ENCODE measurements at places on chromosomes 12 and 14.
A peak's percentile ranks its signal among the peaks of the same experiment; 100 is the strongest.

DNA sequence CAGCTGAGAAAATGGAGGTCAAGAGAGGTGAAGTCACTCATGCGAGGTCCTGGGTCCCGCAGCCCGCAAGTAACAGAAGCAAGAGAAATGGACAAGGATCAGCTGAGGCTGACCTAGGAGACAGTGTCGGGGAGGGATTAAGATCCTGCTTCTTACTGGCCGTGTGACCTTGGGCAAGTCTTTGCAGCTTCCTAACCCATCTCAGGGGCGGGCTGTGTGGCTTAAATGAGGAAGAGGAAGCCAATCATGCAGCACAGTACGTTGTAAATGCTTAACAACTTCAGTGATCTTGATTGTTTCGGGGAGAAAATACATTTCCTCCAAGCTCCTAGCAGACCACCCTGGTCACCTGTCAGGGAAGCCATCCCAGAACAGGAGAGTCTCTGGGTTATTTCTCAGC, 7.1 kb upstream of the PGF start:
- no peak for DNase-seq

DNA sequence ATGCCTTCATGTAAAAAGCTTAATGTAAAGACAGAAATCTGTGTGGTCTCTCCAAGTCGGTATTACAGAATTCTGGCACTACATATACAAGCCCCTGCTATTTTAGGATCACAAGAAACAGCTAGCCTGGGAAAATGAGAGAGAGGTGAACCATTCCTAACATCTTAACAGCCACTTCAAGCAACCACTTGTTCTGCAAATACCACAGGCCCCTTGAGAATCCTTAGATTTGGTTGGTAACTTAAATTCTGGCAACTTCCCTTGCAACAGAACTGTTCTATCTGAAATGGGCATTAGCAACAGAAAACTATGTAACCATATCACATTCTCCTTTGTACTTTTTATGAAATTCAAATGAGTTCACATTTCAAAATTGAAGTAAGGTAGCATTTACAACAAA, 68.5 kb downstream of the SPPL3 start:
- DNase-seq, result peak; percentile 20

GRCh38 chr12:68984796-68985573, 52.0 kb upstream of the CPM start:
- DNase-seq, result no peak

DNA sequence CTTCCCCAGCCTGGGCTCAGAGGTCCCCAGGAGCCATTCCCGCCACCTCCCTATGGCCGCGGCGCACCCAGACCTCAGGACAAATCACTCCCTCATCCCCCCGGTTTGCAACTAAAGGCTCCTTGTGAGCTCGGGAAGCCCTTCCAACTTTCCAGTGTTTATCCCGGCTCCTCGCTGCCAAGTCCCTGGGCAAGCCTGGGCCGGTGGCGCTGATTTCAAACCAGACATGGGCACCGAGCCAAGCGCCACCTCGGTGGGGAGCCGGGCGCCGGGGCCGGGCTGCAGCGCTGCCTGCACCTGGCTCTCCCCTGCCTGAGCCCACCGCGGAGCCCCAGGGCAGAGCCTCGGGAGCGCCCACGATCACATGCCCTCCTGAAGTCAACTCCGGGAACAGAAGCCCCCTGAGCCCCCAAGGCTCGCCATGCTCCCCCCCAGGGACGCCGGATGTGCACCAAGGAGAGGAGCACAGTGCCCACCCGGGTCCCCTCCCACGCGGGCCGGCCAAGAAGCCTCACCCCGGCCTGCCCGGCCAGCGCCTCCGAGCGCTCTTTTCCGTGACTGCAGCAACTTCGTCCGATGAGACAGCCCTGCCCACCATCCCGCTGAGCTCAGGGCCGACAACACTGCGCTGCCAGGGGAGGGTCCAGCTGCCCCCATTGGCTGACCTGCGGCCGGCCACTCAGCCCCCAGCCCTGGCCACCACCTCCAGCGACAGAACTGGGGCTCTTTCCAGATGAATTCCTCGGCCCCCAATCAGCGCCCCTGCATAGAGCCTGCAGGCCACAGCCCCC, 50.0 kb downstream of the NCOR2 start:
- no peak for DNase-seq

- DNase-seq, result no peak
These were observed 195.1 kb upstream of the CAND1 start for GRCh38 chr12:67074072-67074471.

DNA sequence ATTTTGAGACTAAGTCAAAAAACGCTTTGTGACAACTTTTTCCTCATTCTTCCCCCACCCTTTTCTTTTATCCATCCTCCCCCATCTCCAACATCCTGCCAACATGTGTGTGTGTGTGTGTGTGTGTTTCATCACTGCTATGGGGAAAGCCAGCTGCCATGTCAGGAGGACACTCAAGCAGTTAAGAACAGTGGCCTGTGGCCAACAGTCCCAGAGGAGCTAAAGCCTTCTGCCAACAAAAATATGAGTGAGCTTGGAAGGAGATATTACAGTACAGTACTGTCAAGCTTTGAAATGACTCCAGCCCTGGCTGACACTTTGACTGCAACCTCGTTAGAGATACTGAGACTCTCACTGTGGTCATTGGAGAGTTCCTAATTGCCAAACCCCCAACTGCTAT, 5.0 kb upstream of the CSRP2 start:
- DNase-seq, result no peak

- DNase-seq, result no peak
These were observed 111.7 kb downstream of the DNAI7 start for GRCh38 chr12:25083211-25083610.

DNA sequence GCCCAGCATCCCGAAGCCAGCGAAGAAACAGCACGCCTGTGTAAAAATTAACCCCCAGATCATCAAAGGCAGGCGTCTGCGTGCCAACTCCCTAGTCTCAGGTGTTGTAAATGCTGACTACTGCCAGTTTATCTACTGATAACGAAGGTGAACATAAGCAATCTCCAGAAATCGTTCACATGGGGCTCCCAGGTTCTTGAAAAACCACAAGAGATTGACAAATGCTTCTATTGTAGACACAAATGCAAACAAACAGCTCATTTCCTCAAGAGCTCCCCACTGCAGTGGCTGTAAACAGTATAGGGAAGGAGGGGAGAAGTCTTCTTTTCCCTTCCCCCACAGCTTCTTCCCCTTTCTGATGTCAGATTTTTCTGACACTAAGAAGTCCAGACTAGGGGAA, 5.3 kb upstream of the PLEKHG3 start:
- no peak for DNase-seq

GRCh38 chr12:71872972-71873371, 33.4 kb downstream of the TBC1D15 start:
- no peak for DNase-seq

DNA sequence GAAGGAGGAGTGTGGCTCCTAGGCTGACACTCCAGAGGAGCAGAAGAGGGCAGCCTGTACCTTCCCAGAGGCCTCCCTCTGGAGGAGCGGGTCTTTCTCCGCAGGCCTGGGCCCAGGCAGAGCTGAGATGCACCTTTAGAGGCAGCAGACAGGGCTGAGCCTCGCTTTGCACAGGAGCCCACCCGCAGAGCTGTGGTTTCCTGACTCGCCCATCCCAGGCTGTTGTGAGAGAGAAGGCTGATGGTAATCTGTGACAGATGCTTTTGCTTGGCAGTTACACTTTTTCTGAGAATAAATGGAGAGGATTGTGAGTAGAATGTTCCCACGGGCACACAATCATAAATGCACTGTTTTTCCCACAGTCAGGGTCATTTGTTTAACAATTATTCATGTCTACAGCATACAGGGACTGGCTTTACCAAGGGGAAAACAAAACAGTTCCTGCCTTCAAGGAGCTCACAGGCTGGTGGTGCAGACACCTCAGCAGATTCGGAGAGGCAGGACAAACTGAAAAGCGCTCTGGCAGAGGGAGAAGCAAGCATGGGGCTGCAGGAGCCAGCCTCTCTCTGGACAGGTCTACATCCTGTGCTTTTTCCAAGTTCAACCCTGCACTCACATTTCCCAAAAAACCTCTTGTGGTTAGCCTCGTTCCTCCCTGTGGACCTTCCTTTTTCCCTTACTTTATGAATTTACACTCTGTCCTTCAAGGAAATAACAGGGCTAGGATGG, 13.9 kb downstream of the EVL start:
- DNase-seq, result no peak

DNA sequence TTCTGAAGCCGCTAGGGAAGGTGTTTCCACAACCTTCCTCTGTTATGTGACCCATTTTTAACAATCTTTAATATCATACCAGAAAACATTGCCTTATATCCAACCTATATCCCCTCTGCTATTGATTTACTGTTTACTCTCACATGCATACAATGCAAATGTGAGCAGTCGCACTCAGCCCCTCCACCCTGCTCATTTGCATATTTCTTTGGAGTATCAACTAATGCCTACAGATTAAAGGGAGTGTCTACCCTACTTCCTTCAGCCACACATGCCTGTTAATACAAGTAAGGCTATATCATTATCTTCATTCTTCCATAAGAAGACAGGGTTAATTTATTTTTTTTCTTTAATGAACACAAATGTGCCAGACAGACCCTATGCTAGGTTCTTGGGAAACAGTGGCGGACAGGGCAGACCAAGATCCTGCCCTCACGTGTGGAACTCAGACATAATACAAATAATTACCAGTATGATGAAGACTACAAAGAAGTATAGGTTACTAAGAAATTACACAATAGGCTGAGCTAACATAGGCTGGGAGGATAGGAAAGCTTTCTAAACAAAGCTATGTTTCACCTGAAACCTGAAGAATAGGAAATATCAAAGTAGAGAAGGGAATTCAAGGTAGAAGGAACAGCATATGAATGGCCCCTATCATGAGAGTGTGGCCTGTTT, 107.3 kb upstream of the MDM1 start:
- no peak for DNase-seq

DNA sequence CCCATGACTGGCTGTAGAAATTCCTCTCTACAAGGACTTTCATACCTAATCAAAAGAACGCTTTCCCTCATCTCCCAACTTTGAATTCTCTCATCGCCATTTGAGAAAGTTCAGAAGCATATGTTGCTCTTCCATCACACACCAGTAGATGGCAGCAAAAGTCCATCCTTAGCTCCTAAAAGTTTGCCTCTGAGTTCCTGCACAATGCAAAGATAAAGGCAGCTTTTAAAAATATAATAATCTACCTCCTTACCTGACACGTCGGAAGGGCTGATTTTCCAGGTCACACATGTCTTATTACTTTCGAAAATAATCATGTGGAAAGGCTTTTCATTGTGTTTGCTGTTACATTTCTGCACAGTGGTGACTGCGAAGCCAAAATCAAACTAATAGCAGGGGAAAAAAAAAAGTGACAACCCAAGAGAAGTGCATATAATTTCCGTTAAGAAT, 456.7 kb upstream of the SEL1L start:
- DNase-seq, result peak; percentile 22

- no peak for DNase-seq
These were observed 45.0 kb upstream of the ASPG start for GRCh38 chr14:104040539-104040938.

- DNase-seq, result no peak
These were observed 71.0 kb downstream of the DAD1 start for GRCh38 chr14:22518073-22518472.

- DNase-seq, result no peak
These were observed 50.5 kb downstream of the SLC6A12 start for GRCh38 chr12:163406-163986.

GRCh38 chr12:29103539-29103974, 45.5 kb upstream of the FAR2 start:
- DNase-seq, result no peak

- DNase-seq, result peak; percentile 79
These were observed 1.4 kb downstream of the PTHLH start for GRCh38 chr12:27971121-27971489.

DNA sequence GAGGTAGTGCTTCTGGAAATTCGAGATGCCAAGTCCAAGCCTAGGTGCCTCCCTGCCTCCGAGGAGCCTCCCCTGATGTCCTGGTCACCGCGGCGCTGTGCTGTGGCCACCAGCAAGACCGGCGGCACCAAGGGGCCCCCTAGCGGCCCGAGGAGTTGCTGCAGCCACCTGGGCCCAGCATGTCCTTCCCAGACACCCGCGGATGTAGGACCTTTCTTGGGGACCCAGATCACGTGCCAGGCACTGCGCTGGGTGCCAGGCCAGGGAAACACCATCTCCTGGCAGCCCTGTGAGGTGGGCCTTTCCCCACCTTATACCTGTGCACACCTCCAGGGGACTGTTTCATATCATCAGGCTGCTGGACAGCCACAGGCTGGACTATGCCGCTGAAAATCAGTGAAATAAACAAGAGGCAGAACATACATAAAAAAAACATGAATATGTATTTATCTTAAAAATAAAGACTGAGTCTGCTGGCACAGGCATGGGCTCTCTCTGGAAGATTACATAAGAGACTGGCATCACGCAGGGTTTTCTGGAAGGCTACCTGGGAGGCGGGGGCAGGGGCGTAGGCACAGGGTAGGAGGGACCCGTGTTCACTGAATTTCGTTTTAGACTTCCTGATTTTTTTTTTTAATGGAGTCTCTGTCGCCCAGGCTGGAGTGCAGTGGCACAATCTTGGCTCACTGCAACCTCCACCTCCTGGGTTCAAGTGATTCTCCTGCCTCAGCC, 15.9 kb upstream of the HHIPL1 start:
- peak; percentile 41 for DNase-seq

DNA sequence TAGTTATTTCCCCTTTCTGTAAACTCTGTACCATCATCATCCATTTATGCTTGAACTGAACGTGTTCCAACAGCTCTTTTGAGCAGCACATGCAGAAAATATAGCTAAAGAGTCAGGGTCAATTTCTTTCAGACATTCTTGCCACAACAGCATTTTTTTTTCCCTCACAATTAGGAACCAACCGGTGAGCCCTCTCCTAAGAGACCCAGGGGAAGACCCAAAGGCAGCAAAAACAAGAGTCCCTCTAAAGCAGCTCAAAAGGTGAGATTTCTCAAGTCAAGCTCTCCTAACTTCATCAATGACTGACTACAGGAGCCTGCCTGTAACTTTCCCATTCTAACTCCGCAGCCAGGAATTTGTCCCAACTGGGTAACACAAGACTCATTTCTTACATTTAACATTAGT, 3.5 kb downstream of the HMGA2 start:
- no peak for DNase-seq

- no peak for DNase-seq
These were observed 5.1 kb upstream of the TMED10 start for GRCh38 chr14:75181293-75182062.

DNA sequence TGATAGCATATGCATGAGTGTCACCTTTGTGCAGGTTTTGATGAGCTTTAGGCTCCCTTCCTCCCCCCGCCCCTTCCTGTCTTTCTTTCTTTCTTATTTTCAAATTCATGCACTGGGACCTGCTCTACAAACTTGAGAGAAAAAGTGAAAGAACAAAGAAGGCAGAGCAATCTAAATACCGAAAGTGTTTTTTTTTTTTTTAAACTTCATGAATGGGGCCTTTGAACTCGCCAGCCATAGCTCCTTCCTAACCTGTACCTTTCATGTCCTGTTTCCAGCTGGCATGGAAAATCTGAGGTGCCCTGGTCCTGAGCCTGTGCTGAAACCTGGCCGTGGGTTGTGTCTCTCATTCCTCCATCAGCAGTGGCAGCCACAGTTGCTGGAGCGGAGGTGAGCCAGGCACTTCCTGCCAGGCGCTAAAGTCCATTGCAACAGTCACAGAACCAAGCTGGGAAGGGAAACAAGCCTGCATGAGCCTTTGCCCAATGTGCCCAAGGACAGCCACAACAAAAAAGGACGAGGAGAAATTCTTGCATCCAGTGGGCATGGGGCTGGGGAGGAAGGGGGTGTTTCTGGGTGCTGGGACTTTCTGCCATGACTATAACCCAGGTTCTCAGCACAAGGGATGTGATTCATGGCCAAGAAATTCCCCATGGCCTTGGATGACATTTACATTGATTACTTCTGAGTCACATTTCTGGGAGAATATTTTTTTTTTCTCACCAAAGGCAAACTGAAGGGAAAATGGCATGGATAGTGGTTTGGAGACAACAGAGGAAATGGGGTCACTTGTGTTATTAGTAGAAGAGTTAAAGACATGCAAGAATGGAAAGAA, 102.7 kb downstream of the TMEM30B start:
- peak; percentile 52 for DNase-seq

Data from trophoblast cell (in vitro differentiated cells and primary cell).